SJCRH30 (cell line): ENCODE measurements at places on chromosomes 4 and X. TPM values are rescaled to one million over a fixed set of nuclear protein-coding genes. Genes with fewer than 3 reads are reported as not detected.
A peak's percentile ranks its signal among the peaks of the same experiment; 100 is the strongest.

GRCh38 chrX:145190801-145191389 is 56.4 kb upstream of the SPANXN1 start:
- peak; percentile 29 for DNase-seq

Gene TSC22D3
- 27.0 and 29.0 TPM in 2 replicates for total RNA-seq

Gene CCNB3
- 1.5 and 2.1 TPM in 2 replicates for total RNA-seq

Gene GLRA2
- not detected in 2 replicates for total RNA-seq

Gene ASB5
- 6.4 and 7.3 TPM in 2 replicates for total RNA-seq

DNA sequence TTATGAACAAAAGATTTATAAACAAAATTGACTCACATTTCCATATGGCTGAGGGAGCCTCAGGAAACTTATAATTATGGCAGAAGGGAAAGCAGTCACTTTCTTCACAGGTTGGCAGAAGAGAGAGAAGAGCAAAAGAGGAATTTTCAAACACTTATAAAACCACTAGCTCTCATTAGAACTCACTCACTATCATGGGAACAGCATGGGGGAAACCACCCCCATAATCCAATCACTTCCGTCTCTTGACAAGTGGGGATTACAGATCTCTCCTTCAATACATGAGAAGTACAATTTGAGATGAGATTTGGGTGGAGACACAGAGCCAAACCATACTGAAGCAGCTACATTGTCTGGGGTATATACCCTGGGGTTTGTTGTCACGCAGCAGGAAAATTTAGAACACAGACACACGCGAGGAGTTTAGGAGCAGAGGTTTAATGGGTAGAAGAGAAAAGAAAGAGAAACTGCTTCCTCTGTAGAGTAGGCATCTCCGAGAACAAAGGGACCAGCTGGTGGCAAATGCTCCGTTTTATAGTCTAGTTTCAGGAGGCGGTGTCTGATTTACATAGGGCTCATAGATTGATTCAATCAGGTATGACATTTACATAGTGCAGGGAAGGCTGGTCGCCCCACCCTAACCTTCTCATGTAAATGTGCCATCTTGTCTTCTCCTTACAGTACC is 2277.7 kb upstream of the AGA start:
- no peak for DNase-seq

DNA sequence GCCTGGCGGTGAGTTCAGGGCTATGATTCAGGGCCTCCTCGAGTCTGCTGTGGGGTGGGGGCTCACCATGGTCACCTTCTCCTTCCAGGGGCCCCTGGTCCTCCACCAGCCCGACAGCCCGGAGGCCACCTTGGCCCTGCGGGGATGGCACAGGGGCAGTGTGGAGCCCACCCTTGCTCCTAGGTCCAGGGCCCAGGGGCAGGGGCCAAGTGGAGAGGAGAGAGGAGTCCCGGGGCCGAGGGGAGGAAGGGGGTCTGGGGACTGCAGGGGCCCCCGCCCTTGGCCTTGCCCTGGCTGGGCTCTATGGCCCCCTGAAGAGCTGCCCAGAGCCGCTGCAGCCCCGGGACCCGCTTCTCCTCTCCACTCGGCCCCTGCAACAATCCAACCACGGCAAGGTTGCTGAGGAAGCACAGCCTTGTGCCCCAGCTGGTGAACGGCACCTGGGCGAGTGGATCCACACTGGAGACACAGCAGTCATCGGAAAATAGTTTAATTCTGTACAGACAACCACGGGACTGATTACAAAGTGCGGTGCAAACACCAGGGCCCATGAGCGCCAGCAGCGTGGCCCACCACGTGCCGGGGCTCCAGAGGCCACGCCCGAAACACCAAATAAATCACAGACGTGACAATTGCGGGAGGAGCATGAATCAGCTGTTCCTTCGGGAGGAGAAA is 23.0 kb upstream of the CPLX1 start:
- DNase-seq = no peak

- peak; percentile 47 for DNase-seq
Measured at GRCh38 chr4:59553721-59554091, 1646.4 kb upstream of the ADGRL3 start.

- peak; percentile 61 for DNase-seq
Measured at GRCh38 chrX:39985551-39985950, 112.2 kb downstream of the BCOR start.

- no peak for DNase-seq
Measured at GRCh38 chrX:155592331-155592730, 20.4 kb downstream of the TMLHE start.

Gene TSPAN6
- total RNA-seq = 58.8 and 61.7 TPM in 2 replicates

Gene IBSP
- total RNA-seq = not detected in 2 replicates

DNA sequence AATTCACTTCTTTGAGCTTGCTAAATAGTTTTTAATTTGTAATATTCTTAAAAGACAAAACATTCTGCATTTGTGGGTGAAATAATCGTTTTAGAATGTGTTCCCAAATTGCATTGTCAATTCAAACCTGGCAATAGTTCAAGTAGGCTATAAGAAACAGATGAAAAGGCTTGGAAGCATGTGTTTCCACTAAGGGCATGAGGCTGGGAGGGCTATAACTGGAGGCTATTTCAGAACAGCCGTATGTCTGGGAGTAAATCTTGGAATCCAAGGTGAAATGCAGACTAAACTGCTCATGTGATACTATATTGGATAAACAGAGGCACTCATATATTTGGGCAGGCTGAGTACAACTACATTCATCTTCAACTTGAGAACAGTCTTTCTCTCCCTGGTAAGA is 117.4 kb upstream of the GRPR start:
- DNase-seq = no peak

DNA sequence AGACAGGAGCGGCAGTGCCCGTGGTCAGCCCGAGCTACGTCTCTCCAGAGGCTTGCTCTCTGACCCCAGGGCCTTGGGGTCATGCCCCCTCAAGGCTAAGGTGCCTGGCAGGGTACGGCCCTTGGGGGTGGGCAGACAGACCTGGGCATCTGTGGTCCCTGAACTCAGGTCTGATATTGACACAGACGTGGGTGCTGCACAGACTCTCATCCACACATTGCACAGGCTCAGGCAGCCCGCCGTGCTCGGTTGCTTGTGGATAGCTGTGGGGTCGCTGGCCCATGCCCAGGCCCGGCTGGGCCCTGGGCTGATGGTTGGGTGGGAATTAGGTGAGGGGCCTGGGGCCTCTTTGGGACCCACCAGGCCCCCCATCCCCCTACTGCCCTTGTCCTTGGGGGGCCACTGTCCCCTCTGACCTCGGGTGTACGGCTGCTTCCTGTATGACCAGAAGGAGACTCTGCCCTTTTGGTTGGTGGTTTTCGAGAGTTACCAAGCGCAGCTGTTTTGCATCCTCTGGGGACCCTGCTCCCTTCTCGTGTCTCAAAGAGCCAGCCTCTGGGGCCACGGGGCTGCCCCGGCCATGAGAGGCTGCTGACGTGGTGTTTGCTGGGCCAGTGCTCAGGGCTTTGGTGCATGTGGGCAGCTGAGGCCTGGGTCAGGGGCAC is 10.1 kb downstream of the FGFRL1 start:
- DNase-seq = peak; percentile 62

GRCh38 chr4:182018691-182019090 is 224.5 kb upstream of the TENM3 start:
- no peak for DNase-seq

GRCh38 chrX:18682979-18683387 is 11.1 kb upstream of the RS1 start:
- DNase-seq = no peak

DNA sequence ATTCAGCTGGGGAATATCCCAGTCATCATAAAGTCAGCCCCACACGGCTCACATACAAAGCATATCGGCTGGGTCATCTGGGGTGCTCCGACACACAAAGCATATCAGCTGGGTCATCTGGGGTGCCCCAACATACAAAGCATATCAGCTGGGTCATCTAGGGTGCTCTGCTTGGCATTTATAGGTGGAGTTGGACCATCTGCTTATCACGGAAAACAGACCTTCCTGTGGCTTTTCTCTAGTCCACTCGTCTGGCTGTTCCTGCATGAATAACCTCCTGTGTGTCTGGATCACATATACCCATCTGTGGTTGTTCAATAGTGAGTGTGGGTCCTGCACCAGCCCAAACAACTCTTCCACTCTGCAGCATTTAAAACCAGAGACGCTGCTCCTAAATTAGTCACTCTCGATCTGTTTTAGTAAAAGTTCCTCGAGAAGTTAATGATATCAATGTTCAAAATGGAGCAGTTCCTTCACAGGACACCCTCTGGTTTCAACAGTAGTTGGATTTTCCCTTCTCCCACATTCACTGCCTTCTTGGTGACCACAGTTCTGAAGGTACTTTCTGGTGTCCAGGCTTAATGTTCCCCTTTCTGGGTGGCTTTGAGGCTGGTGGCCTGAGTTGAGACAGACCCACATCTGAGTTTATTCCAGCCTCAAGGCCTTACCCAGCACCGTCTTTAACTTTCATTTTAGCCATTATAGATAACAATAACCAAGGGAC is 70.0 kb upstream of the FRG1 start:
- no peak for DNase-seq

DNA sequence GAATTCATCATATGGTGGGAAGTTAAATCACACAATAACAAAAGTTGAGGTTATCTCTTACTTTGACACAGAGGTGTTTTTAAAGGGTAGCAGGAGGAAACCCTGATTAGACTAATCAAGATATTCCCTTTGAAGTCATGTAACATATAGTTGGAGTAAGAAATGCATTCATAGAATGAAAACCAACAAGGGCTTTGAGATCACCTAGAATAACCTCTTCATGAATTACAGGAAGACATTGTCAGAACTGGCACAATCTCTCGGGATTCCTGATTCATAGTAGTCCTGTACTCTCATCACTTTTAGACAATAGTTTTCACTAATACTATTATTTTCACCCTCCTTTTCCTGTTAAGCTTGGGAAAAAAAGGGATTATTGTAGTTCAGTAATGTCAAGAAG is 170.2 kb downstream of the PPP3CA start:
- DNase-seq = no peak
